ENCODE measurements at places on chromosomes 4 and X.

DNA sequence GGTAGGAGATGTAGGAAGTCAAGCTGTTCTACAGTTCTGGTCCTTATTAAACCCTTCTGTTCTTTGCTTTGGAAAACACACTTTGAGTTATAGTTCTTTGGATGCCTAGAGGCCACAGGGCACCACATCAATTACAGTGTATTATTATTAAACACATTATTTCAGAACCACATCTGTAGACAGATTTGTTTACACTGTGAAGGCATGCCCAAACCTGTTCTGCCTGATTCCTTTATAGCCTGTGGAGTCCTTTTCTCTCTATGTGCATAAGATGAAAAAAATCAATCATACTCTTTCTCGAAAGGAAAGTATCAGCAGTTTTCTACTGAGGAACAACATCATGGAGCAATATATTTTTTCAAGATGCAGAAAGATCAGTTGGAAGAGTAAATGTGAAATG lies 371.3 kb upstream of the INTU start:
- DNase-seq: no peak

- no peak for DNase-seq
Measured at GRCh38 chr4:129145222-129145730, 49.3 kb downstream of the C4orf33 start.

- no peak for DNase-seq
Measured at GRCh38 chrX:16788477-16788876, 2.2 kb downstream of the TXLNG start.

GRCh38 chrX:35557916-35558315 lies 240.2 kb upstream of the MAGEB16 start:
- no peak for DNase-seq

- no peak for DNase-seq
Measured at GRCh38 chr4:1357356-1358248, 10.6 kb downstream of the UVSSA start.

DNA sequence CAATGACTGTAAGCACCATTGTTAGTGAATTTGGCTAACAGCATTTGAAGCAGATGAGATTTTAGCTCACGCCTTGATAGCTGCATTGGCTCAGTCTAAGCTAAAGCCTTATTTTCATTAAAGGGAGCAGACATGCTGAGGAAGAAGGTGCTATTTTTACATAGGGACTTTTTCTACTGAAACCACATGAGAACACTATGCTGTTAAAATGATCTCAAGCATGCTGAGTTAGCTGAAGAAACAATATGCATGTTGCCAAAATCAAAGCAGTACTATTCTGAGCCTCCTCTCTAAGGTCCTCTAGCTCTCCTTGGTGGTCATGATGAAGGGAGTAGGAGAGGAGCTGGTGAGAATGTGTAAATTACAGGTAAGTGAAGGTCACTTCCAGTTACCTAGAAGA lies 134.4 kb upstream of the JADE1 start:
- no peak for DNase-seq
